ENCODE measurements at places on chromosomes 13 and 19.
A peak's percentile ranks its signal among the peaks of the same experiment; 100 is the strongest.

- DNase-seq = no peak
Measured at GRCh38 chr19:47113850-47114651, 475 bp upstream of the ZC3H4 start.

- no peak for DNase-seq
Measured at GRCh38 chr13:97257800-97258799, 36.0 kb downstream of the MBNL2 start.

DNA sequence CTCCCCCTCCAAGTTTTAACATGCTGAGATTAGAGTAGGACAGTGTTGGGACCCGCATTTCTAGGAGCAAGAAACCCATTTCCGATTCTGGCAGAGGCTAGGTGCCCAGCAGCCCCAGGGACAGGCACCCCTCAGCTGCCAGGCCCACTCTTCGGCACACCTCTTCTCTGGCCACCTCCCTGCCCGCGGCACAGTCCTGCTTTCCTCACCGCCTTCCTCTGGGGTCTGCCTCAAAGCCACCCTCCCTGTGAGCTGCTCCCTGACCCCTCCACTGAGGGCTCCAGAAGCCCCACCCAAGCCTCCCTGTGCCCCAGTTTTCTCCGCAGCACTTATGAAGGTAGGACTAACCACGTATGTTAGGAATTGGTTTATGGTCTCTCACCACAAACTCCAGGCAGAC lies 79.9 kb downstream of the STK24 start:
- no peak for DNase-seq

DNA sequence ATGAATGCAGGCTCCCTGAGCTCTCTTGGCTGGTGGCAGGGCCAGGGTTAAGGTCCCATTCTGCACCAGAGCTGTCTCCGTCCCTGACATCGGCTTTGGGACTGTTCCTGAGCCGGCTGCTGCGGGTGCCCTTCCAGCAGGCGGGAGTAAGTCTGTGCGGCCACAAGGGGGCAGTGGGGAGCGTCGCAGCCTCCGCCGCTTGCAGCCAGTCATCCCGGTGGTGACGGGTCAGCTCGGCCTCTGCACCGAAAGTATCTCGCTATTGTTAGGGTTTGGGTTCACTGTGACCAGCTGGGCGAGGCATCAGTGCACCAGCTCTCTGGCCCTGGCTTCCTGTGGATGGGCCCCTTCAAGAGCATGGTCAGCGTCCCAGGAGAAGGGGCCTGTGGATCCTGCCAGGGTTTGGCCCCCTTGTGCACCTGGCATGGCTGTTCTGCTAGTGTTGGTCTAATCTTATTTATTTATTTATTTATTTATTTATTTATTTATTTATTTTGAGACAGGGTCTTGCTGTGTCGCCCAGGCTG lies 15.1 kb downstream of the NDUFB7 start:
- peak; percentile 50 for DNase-seq

DNA sequence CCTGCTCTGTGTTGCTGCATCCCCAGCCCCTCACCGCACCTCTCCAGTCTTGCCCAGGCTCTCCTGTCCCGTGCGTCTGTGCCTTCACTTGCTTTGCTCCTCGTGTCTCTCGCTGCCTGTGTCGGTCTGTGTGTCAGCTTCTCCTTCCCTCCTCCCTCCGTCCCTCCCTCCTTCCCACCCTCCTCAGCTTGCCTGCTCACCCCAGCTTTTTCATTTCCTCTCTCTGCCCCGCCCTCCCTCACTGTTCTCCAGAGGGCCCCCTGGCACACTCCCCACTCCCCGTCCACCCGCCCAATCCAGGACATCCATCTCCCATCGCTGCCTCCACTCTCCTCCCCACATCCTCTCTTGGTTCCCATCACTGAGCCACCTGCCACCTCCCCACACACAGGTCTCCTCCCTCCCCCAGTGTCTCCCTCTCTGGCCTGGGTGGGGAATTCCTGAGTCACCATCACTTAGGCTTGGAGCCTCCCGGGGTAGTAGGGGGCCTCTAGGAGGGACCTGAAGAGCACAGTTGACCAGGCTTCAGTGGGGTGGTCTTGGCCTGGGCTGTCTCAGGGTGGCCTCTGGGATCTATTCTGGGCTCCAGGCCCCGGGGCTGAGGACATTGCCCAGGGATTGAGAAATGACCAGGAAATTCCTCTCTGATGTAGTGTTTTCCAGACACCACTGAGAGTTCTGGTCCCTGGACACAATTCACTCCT lies at the start of gene PTGIR:
TSS of gene PTGIR (minus strand) at position 132 of the 704 bp plus-strand sequence. CDS start 864 bp downstream, outside the sequence.
- no peak for DNase-seq

DNA sequence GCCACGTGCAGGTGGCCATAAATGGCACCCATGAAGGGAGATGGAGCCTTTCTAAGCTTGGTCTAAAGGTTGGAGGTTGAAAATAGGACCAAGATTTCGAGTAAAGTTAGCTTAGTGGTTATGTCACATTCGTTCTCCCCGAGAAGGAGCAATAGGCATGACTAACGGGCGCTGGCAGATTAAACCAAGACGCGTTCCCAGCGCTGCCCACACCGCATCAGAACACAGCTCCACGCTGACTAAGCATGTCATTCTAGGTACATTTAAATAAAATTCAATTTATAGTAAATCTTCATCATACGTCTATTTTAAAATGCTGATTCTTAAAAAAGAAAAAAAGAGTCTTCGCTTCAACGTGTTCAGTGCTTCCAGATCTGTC lies 95.0 kb upstream of the IRS2 start:
- no peak for DNase-seq

GRCh38 chr19:46726551-46726950 lies 9.6 kb upstream of the PRKD2 start:
- no peak for DNase-seq

GRCh38 chr13:22102271-22102670 lies 431.4 kb downstream of the FGF9 start:
- no peak for DNase-seq

DNA sequence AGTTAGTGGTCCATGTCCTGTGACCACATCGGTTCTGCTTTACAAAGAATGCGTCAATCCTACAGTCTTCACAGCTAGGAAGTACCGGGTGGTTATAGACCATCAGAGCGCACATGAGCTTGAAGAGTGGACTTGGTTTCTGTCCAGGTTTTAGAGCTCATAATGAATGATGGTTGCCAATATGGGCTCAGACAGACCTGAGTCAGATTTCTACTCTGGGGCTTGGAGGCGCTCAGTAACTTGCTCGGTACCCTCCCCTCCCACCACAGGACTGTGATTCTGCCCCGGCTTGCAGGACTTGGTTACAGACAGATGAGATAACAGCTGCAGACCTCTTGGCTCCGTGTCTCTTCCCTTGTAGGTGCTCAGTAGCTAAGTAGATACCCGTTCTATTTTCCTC lies 284.7 kb downstream of the TSHZ3 start:
- no peak for DNase-seq

GRCh38 chr13:39016787-39017186 lies 21.1 kb downstream of the PROSER1 start:
- no peak for DNase-seq

GRCh38 chr19:3821857-3822364 lies 35.7 kb upstream of the MATK start:
- DNase-seq = peak; percentile 84

GRCh38 chr13:42364613-42365000 lies 92.7 kb downstream of the AKAP11 start:
- DNase-seq = no peak

GRCh38 chr13:51900471-51900870 lies 38.7 kb downstream of the CCDC70 start:
- no peak for DNase-seq

- DNase-seq = no peak
Measured at GRCh38 chr19:40601134-40601974, at the start of gene LTBP4. LTBP4 (plus strand) TSS chr19:40601369; CDS start chr19:40601388, 19 bp downstream.

- no peak for DNase-seq
Measured at GRCh38 chr19:45585158-45585577, 566 bp upstream of the OPA3 start.

- peak; percentile 80 for DNase-seq
Measured at GRCh38 chr19:7868671-7869452, 5.3 kb downstream of the PRR36 start.

DNA sequence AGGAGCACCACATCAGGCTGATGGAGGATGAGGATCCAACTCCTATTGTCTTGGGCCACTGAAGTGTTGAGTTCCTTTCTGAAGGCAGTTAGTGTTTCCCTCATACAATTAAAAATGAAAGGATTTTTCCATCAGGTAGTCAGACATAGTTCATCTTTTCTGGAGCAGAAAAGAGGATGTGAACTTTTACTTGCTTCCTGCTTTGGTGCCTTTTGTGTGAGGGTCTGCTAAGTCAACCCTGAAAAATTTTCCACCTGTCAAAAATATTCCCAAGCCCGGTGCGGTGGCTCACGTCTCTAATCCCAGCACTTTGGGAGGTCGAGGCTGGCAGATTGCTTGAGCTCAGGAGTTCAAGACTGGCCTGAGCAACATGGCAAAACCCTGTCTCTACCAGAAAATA lies 43.9 kb downstream of the RGCC start:
- DNase-seq = no peak

DNA sequence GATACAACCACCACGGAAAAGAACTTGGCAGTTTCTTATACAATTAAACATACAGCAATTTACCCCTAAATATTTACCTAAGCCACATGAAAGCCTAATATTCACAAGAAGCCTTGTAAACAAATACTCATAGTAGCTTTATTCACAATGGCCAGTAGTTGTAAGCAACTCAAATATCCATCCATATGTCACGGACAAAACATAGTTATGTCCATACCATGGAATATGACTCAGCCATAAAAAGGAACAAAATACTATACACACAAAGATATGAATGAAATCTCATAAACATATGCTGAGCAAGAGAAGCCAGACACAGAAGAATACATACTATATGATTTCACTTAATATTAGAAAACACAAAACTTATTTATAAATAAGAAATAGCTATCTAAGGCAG lies 12.9 kb downstream of the PSPC1 start:
- no peak for DNase-seq

GRCh38 chr19:56111601-56112312 lies 9.3 kb downstream of the ZNF787 start:
- DNase-seq = no peak

GRCh38 chr19:27776524-27776923 lies 1436.4 kb downstream of the UQCRFS1 start:
- DNase-seq = no peak

GRCh38 chr19:31350033-31350692 lies 927 bp upstream of the TSHZ3 start:
- DNase-seq = no peak

DNA sequence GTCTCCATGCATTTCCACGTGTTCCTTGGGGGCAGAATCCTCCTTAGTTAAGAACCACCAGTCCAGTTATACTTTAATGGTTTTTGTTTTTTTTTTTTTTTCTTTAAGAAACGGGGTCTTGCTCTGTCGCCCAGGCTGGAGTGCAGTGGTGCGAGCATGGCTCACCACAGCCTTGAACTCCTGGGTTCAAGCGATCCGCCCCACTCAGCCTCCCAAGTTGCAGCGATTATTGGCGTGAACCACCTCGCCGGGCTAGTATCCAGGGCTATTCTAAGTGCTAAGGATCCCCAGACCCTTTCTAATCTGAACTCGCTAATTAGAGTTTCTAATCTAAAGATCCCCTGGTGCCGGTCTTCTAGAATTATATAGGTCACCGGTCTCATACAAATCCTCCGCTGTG lies 9.6 kb downstream of the ABHD8 start:
- no peak for DNase-seq

GRCh38 chr13:114090476-114090875 lies 41.9 kb downstream of the RASA3 start:
- no peak for DNase-seq

DNA sequence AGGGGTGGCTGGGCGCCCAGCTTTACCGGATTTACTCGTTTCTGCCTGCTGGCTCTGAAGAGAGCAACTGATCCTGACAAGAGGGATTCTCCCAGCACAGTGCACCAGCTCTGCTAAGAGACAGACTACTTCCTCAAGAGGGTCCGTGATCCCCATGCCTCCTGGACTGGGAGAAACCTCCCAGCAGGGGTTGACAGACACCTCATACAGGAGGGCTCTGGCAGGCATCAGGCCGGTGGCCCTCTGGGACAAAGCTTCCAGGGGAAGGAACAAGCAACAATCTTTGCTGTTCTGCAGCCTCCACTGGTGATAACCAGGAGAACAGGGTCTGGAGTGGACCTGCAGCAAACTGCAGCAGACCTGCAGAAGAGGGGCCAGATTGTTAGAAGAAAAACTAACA lies 1192.5 kb upstream of the PRR20A start:
- no peak for DNase-seq

DNA sequence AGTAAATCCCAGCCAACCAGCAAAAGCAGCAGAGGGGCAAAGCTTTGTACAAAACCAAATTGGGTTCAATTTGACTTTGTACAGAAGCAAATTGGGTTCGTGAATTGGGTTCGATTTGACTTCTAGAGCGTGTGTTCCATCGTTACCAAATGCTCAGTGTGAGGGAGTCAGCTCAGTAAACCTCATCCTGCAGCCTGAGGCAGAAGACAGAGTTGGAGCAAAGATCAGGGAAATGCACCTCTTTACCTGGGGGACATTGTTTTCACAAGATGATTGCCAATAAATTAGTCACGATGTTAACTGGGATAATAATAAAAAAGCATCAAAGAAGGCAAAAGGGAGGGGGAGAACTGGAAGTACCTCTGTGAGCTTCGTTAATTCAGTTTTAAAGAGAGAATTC lies 1.5 kb downstream of the RAB20 start:
- DNase-seq = no peak

DNA sequence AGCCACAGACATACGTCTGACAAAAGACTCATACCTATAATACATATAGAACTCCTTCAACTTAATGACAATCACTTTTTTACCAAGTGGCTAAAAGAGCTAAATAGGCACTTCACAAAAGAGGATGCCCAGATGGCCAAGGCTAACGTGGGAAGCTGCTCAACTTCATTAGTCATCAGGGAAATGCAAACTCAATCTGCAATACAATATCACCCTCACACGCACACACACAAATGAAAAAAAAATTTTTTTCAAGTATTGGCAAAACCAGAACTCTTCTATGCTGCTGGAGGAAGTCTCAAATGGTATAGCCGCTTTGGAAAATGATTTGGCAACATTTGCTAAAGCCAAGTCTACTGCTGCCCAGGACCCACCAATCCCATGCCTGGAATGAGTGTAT lies 14.6 kb upstream of the DNMT1 start:
- no peak for DNase-seq

DNA sequence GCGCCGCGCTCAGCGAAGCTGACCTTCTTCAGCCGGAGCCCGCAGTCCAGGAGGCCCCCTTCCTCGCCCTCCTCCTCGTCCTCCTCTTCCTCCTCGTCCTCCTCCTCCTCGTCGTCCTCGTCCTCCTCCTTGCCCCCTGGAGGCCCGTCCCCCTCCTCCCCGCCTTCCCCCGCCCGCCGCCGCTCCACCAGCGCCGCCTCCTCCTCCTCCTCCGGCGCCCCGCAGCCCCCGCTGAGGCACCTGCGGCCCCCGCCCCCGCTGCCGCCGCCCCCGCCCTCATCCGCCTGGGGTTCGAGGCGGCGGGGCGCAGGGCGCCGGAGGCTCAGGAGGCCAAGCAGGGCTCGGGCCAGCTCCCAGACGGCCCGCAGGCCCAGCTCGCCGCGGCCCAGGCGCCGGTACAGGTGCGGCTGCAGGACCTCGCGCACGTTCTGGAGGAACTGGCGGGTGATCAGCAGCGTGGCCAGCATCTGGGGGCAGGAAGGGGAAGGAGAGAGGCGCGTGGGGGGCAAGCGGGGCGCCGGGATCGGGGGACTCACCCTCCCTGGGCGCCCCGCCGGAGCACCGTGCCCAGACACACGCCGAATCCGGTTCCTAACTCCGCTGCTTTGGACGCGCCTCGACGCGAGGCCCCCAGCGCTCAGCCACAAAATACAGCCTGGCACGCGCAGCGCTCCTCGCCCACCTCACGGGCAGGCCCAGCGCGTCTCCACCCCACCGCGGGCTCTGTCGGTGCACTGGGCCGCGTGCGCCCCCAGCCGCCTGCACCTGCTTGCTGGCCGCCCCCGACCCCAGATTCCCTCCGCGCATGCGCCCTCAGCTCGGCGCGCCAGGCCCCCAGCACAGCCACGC lies 5.9 kb downstream of the ANO8 start:
- DNase-seq = peak; percentile 24

GRCh38 chr19:55650126-55650557 lies 2.1 kb downstream of the CCDC106 start:
- DNase-seq = no peak
